ENCODE measurements at places on chromosomes 1 and 21. TPM values are rescaled to one million over a fixed set of nuclear protein-coding genes. Genes with fewer than 3 reads are reported as not detected.

The AVPR1B gene
- total RNA-seq = not detected

DNA sequence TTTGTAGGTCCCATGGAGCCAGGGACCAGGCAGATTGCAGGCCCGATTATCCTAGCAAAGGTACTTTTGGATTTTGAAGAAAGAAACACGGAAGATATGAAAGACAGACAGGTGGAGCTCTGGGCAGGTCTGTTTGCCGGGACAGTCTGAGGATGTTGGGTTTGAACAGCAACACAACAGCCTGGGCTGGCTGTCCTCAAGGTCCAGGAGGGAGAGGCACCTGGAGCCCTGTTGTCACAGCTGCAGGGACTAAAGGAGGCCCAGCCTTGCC lies 14.6 kb downstream of the H6PD start:
- DNase-seq = no peak

The PRRX1 gene
- total RNA-seq = 1.2 TPM

The RPS6KA1 gene
- total RNA-seq = 23.7 TPM

GRCh38 chr1:153357853-153358690 lies at the start of gene S100A9:
TSS of gene S100A9 (plus strand) at chr1:153357854. CDS start at chr1:153358284, 430 bp downstream.
- DNase-seq = no peak

GRCh38 chr1:172145231-172145651 lies 275.2 kb upstream of the C1orf105 start:
- peak; percentile 82 for DNase-seq
